ENCODE measurements at places on chromosomes 2 and 18.

- no peak for DNase-seq
Observed at GRCh38 chr2:42224422-42225067, 55.4 kb downstream of the EML4 start.

GRCh38 chr18:47749600-47749973 is 180.9 kb downstream of the SMAD2 start:
- no peak for DNase-seq

DNA sequence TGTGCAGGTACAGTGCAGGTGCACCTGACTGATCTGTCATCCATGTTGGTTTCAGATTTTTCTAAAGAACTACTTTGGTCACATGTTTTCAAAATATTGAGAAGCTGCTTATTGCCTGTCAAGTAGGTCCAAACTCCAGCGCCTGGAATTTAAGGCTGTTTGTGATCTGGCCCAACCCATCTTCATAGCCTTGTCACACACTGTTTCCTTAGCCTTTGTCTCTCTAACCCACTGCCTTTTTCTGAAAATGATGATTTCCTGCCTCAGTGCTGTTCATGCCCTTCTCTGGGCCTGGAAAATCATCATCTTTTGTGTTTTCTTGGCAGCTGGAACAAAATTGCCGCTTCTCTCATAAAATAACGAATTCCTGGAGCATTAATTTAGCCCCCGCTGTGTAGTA is 7.2 kb downstream of the LIMS1 start:
- no peak for DNase-seq

GRCh38 chr2:152694161-152694661 is 23.1 kb downstream of the PRPF40A start:
- DNase-seq = peak; percentile 30

GRCh38 chr18:34991561-34991960 is 49.7 kb upstream of the MAPRE2 start:
- no peak for DNase-seq

- DNase-seq = no peak
Observed at GRCh38 chr2:239295377-239296019, 105.3 kb downstream of the HDAC4 start.

DNA sequence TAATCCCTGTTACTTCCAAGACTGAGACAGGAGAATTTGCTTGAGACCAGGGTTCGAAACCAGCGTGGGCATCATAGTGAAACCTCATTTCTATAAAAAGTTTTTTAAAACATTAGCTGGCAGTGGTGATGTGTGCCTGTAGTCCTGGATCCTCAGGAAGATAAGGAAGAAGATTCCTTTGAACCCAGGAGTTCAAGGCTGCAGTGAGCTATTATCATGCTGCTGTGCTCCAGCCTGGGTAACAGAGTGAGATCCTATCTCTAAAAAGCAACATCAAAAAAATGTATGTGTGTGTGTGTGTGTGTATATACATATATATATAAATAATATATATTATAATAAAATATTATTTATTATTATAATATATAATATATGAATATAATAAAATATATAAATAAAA is 1417.6 kb upstream of the CDH2 start:
- no peak for DNase-seq

DNA sequence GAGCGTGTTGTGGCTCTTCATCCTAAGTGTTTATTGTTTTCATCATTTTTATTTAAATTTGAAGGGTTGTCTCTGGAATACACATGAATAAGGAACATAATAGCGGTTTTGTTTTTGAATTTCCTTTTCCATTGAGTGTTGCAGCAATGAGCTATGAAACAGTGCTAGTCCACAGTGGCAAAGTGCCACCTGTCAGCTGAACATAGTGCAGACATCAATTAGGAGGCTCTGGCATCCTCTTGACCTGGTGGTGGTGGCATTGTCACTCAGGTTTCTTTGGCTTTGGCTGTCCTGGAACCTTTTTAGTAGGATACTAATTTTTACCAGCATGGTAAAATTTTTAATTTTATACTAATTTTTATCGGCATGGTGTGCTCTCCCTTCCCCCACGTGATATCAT is 63.2 kb downstream of the UGGT1 start:
- DNase-seq = no peak

DNA sequence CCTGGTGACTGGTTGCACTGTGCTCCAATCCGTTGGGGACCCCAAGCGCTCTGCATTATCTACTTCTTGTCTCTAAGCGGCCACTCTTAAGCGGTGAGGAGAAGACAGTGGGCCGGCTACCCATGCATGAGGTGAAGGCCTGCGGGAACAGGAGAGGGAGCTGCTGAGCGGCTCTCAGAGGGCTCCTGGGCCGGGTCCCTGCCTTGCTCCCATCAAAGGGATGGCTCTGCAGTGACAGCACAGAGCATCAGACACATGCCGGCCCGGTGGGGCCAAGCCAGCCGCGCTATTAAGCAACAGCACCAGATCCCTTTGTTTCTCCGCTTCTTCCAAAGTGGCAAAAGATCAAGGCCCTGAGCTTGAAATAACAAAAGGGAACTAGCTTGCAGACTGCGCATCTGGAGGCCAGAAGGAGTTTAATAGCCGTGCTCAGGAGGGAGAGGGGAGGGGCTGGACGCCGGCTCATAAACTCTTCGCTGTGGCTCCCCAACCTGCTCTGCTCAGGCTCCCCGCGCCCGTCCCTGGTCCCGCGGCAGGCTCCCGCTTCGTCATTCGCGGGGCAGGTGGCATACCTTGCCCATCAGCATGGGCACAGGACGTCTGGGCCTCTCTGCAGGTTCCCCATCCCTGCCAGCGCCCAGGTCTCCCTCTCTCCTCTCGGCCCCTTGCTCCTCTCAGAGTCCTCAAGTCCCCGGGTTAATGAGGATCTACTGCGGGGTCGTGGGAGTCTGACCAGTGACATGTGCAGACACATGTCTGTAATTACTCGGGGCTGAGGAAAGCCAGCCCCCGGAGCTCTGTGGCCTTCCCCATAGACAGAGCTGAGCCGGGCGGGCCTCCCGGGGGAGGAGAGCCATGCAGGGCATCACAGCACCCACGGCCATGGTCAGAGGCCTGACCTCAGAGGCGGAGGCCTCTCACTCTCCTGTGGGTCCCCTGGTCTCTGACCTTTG is 96.7 kb downstream of the ASB1 start:
- peak; percentile 69 for DNase-seq

DNA sequence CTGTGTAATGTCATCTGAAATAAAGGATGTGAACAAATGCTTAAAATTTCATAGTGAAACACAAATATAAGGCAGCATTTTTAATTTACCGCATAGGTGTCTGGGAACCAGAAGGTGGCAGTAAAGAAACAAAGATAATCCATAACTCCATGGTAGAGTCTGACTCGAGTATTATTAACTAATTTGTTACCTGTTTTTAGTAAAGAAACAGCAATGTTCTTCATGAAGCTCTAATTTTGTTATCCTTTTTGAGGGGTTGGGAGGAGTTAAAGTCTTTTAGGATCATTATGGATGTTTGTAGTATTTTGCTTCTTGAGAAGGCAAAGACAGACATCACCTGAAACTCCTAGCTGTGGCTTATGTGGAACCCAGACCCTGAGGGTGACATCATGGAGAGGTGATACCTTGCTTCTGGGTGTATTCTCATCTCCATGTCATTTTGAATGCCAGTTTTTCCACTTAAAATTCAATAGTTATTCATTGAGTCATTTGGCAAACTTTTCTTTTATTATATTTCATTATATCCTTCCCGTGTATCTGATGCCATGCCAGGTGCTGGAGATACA is 286.2 kb upstream of the EPAS1 start:
- DNase-seq = peak; percentile 69

- DNase-seq = no peak
Observed at GRCh38 chr2:8500124-8501054, 181.5 kb upstream of the ID2 start.

DNA sequence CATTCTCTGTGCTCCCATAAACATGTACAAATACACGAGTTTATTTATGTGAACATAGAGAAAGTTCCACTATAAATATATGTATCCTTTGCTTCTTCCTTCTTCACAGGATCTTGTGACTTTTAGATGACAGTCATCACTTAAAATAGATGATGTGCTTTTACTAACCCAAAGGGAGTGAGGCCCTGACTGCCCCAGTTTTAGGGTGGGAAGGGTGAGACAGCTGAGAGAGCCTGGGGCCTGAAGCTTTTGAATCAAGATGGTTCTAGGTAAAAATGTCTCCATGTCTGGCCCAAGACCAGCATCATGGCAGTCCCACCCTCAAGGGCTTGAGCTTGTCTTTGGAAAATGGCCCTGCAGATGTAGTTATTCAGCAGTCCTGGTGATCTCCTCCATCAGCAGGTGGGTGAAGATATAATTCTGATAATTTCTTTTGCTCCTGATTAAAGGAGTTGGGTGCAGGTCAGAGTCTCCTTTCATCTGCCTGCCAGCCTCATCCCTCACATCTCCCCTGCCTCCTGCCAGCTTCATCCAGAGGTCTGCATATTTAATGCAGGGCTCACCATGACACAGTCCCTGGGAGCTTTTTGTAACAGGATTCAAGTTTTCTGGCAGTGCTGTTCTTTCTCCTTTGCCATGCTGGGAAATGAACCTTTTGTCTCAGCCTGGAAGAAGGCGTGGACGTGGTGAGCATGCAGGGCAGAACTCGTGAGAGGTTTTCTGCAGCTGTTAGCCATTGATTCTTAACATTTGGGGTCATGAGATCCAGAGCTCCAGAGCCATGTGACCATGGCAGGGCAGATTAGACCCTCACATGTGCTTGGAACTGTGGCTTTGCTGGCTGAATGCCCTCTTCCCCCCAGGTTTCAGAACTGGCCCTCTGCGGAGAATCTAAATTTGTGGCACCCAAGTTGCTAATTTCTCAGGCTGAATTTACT is 2.7 kb downstream of the HRH4 start:
- no peak for DNase-seq

GRCh38 chr2:191922736-191923651 is 76.1 kb upstream of the CAVIN2 start:
- no peak for DNase-seq

GRCh38 chr2:30713698-30714097 is 93.5 kb downstream of the CAPN13 start:
- no peak for DNase-seq

DNA sequence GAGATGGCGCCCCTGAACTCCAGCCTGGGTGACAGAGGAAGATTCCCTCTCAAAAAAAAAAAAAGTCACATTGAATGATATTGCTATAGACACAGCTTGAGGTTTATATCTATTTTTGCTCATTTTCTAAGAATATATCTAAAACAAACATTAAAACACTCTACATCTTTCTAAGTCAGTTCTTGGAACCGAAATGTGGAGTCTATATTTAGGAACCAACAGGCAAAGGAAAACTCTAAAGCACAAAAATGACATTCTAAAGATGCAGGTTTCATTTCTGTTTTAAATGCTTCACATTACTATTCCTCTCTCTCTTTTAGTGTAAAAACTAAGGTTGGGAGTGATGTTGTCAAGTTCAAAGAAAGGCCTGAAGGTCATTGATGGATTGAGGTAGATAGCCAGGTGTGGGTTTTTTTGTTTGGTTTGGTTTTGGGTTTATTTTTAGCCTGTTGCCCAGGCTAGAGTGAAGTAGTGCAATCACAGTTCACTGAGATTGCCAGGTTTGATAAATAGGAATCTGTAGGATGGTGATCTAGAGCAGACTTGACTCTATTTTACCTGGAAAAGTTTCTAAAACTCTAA is 194.0 kb upstream of the RBBP8 start:
- DNase-seq = no peak

DNA sequence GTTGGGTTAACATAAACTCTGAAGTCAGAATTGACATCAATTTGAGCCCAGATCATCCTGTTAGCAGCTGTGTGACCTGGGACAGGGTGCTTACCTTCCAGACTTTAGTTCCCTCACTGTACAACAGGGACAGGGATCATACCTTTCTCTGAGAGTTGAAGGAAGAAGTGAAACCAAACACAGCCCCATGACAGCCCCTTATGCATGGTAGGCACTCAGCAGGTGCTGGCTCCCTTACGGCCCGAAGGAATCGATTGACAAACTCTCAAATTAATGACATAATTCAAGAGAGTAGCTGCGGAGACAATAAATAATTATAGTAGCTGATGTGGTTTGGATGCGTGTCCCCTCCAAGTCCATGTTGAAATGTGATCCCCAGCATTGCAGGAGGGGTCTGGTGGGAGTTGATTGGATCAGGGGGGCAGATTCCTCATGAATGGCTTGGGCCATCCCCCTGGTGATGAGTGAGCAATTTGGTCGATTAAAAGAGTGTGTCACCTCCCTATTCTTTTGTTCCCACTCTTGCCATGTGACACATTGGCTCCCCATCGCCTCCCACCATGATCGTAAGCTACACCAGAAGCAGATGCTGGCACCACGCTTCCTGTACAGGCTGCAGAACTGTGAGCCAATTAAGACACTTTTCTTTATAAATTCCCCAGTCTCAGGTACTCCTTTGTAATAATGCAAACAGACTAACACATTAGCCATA is 72.4 kb downstream of the ODC1 start:
- no peak for DNase-seq

DNA sequence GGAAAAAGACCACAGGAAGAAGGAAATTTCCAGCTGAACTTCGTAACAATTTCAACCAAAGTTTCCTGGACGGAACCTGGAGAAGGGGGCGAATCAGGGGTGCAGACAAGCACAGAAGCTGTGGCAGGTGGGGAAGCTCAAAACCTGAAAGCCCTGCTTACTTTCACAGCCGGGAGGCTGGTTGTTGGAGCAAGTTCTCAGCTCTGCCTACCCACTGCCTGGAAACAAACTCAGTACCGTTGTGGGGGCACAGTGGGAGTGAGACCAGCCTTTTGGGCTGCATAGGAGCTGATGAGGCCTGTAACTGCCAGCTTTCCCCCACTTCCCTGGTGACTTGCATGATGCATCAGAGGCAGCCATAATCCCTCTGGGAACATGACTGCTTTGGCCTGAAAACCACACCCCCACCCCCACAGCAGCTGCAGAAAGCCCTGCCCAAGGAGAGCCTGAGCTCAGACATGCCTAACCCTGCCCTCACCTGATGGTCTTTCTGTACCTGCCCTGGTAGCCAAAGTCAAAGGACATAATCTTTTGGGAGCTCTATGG is 207.0 kb upstream of the VWC2L start:
- no peak for DNase-seq
